ENCODE measurements at places on chromosomes 6 and 20.

DNA sequence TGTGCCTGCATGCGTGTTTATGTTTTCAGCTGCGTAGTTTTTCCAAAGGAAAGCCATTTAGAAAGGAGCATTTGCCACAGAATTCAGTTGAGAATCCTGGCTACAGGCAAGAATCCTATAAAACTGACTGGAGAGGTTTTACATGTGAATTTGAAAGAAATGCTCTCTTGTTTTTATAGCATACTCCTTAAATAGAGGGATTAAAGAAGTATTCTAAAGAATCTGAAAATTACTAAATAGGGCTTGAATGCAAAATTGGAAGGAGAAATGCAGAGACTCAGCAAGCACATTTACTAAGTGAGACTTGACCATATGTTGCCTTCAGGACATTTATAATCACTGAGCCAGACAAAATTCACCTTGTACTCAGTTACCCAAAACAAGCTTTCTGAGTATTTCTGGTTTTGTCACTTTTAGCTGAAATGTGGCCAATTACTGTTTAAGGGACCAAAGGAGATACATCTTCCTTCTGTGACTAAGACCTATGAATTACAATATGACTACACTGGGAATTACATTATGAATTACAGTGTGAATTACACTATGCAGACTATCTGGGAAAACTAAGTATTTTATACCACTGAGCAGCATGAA lies 107.4 kb upstream of the ASCC3 start:
- DNase-seq: no peak

DNA sequence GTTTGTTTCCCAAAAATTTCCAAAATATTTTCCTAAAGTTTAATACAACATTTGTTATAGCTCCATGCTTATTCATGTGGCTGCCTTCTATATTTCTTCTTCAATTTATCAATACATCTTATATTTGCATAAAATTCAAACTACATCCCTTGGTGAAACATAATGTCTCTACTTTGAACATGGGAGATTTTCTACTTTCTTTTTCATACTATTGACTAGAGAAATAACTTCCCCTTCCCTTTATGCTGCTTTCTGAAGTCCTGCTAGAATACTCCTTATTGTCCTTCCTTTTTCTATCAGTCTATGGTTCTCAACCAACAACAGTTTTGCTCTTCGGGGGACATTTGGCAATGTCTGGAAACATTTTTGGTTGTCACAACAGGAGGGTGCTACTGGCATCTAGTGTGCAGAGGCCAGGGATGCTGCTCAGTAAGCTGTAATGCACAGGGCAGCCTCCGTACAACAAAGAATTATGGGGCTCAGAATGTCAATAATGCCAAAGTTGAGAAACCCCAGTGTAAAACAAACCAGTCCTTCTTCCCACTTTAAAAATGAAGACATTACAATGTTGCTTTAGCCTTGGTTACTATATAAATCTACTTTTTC lies 29.9 kb downstream of the MKKS start:
- DNase-seq: no peak

DNA sequence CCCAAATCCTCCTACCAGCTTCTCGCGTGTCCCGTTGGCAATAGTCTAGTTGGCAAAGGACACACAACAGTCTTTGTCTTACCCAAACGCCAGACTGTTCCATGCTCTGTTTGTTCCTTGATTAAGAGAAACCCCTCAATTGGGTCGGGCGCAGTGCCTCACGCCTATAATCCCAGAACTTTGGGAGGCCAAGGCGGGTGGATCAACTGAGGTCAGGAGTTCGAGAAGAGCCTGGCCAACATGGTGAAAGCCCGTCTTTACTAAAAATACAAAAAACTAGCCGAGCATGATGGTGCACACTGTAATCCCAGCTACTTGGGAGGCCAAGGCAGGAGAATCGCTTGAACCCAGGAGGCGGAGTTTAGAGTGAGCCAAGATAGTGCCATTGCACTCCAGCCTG lies 153.7 kb downstream of the GRM4 start:
- DNase-seq: no peak

DNA sequence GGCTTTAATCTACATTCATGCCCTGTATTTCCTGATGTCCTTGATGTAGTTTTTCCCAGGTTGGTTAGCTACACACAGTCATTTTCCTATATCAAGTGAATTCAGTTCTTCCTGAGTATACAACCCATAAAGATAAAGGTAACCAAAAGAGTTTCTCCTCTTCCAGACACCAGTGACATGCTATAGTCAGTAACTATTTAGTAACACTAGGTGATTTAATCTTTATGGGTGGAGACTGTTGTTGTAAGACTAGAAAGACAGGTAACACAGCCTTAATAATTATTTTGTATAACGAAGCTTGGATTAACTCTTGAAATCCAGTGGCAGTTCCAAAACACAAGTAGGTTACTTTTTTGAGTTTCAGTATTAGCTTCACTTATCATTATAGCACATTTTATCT lies 17.6 kb downstream of the MCUR1 start:
- DNase-seq: no peak

DNA sequence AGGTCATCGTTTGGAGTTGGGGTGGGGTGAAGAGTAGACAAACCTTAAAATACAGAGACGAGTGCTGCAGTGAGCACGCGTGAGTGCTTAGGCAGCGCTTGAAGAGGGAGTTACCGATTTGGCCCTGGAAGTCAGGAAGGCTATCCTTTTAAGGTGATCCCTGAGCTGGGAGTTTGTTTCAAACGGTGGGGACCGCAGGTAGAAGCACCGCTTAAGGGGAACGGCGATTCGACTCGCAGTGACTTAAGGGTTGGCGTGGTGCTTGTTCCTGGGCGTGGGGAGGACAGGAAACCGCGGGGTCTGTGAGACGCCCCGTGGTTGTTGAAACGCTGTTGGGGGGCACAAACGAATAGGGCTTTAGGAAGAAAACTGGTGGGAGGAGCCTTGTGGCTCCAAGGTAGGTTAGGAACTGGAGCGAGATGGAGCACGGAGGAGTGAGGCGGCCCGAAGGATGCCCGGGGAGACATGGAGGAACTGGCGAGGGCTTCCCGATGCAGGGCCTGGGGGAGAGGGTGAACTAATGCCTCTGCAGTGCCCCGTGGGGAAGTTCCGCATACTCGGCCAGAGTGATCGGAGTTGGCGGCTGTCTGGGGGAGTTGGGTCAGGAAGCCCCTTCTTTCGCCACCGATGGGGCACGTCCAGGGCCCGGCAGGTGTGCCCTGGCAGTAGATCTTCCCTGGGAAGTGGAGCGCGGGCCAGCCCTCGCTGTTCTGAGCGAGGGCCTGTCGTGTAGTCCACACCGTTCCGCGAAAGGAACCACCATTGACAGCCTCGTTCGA lies 1.3 kb upstream of the CDYL start:
- DNase-seq: peak; percentile 3

GRCh38 chr6:15287670-15288375 lies 42.0 kb downstream of the JARID2 start:
- no peak for DNase-seq

Data from CD4-positive, alpha-beta T cell treated with Interleukin-6 at 100 ng/mL for 8 hours (primary cell).